ENCODE measurements at places on chromosomes 1 and 21.

DNA sequence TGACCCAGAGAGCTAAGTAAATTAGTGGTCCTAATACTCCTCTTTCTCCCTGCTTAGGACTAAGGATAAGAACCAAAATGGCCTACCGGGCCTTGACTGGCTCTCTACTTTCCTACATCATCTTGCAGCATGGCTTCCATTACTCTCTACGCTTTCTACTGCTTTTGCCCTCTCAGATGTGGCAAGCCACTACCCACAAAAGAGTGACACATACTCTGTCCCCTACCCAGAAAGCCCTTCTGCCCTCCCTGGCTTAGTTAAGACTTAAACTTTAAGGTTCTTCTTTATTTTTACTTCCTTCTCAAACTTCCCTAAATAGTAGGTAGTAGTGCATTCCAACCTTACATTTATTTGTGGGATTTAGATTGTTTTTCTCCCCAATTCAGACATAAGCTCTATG is 228.1 kb downstream of the TPR start:
- no peak for DNase-seq

GRCh38 chr1:205449254-205449749 is 6.5 kb downstream of the BLACAT1 start:
- DNase-seq, result no peak

GRCh38 chr1:104868794-104869193 is 1119.1 kb downstream of the AMY1C start:
- no peak for DNase-seq

DNA sequence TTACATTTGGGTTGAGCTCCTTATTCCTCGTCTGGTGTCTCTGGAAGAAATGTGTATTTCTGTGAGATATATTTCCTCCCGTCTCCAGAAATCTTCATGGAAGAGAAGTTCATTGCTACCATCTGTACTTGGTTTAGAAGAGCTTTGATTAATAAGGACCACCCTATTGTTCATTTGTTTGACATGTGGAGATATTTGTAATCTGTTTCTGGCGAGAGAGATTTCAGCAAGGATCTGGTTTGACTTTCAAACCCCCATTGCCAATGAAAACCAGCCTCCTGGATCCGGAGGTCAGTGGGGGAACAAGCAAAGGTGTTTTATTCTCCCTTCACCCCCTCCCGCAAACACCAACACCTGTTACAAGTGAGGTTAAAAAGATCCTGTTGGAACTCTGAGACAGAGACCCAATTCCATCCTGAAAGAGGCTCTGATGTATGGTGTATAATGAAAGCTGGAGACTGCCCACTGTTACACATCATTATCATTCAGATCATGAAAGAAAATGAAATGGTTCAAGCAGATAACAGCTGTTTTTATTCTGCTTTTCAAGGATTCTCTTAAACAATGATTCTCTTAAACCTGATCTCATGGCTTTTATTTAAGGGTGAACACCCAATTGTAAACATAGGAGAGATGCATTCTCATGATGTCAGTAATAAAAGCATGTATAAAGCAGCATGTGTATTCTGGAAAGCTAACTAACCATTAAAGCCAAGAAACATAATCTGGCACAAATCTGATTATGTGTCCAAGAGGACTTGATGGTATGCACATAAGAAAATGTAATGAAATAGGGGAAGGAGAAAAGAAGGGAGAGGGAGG is 393.5 kb upstream of the ADGRL2 start:
- no peak for DNase-seq

DNA sequence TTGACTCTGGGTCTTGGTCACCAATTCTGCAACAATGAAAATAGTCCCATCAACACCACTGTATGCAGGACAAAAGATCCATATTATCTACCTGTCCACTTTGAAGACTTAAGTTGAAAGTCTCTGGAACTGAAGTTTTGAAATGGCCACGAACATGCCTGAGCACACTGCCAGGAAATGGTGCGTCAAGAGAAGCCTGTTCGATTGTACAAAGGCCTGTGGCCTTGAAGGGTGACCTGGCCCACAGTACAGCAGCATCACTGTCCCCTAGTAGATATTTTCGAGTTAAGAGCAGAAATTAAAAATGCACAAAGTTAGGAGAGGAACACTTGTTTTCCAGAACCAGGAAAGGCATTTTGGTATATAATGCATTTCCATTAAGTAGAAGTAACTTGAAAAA is 78.5 kb downstream of the BACH1 start:
- DNase-seq, result no peak

GRCh38 chr1:96978444-96978843 is 256.9 kb downstream of the PTBP2 start:
- DNase-seq, result no peak
